ENCODE measurements at places on chromosomes 5 and 9. TPM values are rescaled to one million over a fixed set of nuclear protein-coding genes. Genes with fewer than 3 reads are reported as not detected.

DNA sequence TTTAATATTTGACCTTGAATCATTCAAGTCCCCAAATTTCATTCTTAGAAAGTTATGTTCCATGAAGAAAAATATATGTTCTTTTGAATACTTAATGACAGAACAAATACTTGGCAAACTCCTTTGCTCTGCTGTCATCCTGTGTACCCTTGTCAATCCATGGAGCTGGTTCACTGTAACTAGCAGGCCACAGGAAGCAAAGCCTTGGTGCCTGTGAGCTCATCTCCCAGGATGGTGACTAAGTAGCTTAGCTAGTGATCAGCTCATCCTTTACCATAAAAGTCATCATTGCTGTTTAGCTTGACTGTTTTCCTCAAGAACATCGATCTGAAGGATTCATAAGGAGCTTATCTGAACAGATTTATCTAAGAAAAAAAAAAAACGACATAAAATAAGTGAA lies 65.4 kb downstream of the WDR41 start:
- no peak for DNase-seq

DNA sequence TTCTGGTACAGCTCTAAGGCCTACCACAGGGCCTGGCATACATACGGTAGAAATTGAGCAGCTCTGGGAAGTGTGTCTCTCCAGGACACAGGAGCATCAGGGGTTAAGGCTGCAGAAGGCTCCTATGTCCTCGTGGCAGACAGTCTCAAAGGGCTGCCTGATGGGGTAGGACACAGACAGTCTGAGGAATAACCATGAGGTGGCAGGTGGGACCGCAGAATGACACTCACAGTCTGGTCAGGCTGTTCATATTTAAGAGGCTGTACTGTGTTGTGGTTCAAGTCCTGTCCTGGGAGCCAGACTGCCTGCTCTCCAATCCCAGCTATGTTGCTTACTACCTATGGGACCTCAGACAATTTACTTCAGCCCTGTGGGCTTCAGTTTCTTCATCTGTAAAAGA lies 217.1 kb downstream of the TRIM32 start:
- no peak for DNase-seq

GRCh38 chr5:113081881-113082546 lies 105.4 kb downstream of the DCP2 start:
- no peak for DNase-seq

GRCh38 chr5:42390115-42390514 lies 33.1 kb upstream of the GHR start:
- DNase-seq = no peak

ARID3C gene
- total RNA-seq = not detected

All from esophagus squamous epithelium (tissue), 5 donors.